ENCODE measurements at places on chromosomes 16 and 17.

GRCh38 chr17:80859002-80859941 lies 132.4 kb upstream of the CHMP6 start:
- DNase-seq: no peak

GRCh38 chr17:74274060-74274708 lies at the start of gene DNAI2:
Gene DNAI2, plus strand, starts transcription at chr17:74274234. Its CDS starts 7,584 bp downstream, at chr17:74281818.
- DNase-seq: no peak

DNA sequence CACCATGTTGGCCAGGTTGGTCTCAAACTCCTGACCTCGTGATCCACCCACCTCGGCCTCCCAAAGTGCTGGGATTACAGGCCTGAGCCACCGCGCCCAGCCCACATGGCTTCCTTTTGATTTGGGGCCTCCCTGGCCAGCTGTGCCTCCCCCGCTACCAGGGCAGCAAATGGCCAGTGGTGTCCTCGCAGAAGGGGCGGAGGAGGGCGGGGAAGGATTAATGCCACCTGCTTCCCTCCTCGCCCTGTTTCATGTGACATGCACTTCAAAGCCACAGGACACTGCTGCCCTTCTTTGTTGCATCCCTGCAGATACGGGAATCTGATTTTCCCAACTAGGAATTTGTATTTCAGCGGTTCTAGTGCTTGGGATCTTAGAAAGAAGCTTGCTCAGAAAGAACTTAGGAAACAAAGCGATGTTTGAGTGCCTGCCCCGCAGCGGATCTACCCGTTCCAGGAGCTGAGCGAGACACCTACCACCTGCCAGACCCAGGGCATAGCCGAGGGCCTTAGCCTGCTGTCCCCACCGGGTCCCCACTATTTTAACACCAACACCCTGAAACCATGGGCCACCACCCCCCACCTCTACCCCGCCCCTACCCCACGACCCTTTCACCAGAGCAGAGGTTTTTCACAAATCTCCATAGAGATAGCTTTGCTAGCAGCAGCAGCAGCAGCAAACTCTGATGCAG lies 37.7 kb upstream of the CCDC182 start:
- no peak for DNase-seq

GRCh38 chr17:59838052-59838916 lies 54.5 kb downstream of the TUBD1 start:
- DNase-seq: no peak

DNA sequence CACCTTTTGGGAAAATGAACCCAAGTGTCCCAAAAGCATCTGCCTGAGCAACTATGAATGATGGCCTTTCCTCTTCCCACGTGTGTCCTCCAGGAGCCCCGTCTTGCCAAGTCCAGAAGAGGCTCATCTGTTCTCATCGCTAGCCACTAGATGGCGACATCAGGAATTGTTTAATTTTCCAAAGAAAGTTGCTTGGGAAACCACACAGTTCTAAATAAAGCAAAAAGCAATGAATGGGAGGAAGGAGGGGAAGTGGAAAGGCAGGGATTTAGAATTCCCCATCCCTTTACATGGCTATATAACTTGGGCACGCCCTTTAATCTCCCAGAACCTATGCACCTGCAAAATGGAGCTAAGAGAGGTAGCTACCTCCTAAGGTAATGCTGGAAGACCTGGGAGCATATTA lies 9.0 kb upstream of the CDH5 start:
- no peak for DNase-seq

DNA sequence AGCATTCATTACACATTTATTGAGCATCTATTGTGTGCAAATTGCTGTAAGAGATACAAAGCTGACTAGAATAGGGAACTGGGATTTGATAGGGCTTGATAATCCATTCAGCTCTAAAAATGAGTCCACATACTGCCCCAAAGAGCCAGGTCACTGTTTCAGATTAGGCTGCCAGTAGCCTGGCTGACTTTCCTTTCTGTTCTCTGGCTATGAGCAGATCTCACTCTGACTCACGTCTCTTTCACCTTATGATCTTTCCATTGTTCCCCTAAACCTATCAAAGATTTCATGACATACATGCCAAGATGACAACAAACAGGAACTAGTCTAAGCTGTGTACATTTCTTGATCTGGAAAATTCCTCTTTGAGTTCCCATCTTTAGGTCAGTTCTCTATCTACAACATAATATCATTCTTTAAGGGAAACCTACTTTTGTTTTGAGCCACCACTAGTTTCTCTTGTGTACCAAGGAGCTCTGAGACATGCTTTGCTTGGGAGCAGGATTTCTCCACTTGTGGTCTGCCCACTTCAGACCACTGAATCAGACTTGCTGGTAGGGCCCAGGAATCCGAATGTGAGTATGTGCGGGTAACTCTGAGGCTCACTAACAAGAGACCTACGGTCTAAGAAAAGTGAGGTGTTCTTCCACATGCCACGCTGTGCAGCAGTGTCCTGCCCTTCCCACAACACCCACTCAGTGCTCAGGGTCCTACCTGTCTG lies 40.9 kb upstream of the ICAM2 start:
- DNase-seq: no peak

DNA sequence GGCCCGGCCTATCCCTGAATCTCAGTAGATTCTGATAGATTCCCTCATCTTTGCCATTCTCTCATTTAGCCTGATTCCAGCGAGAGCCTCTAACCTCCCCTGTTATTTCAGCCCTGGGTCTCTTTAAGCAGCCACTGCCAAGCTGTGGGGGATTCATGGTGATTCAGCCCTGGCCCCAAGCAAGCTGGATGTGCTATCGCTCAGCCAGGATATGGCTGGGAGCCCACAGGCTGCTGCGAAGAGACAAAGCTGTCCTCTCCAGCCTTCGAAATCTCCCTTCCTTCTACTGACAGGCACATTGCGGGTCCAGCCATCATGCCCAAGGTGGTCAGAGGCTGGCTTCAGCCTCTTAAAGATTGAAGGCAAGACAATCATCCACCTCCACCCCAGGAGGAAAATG lies 394.1 kb downstream of the SOX9 start:
- no peak for DNase-seq

Data from stimulated activated CD4-positive, alpha-beta T cell treated with anti-CD3 and anti-CD28 coated beads, TNF-alpha, amount 100 ng/mL, for 1 hour (primary cell).